ENCODE measurements at places on chromosomes 5 and 9.

DNA sequence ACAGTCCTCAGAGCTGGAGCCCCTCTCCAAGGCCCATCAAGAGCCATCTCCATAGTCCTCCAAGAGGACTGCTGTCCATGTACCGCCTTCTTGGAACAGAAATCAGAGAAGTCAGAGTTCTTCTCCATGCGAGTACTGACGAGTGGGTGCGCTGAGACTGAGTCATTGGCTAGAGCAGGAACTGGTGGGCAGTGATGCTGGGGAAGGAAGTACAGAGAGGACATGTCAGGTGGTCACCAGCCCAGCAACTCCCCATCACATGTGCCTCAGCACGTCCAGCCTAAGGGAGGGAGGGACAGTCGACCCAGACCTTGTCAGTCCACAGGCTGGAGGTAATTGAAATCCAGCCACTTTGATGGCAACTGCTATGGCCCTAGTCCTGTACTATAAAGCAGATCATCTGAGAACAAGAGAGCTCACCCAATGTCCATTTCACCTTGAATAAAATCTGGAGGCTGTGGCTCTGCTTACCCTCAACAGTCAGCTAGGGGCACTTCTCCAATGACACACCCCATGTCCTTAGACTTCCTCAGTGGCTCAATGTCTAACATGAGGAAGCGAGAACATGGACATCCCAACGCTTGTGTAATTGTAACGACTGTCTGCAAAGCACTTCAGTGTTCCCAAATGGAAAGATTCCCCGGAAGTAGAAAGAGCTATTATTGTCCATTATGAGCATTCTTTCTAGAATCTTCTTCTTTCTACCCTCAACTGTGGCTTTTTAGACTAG is 15.0 kb upstream of the FBP1 start:
- no peak for DNase-seq

DNA sequence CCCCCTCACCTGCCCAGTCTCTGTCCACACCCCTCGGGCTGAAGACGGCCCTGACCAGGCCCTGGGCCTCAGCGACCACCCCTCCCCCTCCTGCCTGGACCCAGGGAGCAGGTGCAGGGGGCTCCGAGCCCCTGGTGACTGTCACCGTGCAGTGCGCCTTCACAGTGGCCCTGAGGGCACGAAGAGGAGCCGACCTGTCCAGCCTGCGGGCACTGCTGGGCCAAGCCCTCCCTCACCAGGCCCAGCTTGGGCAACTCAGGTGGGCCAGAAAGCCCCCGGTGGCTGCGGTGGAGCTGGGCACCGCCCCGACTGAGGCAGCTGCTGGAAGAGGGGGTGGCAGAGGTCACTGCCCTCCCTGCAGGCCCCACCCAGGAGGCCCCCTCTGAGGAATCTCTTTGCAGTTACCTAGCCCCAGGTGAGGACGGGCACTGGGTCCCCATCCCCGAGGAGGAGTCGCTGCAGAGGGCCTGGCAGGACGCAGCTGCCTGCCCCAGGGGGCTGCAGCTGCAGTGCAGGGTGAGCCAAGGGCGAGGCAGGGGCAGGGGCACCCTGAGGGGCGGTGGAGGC is 7.7 kb downstream of the ENTPD8 start:
- no peak for DNase-seq

DNA sequence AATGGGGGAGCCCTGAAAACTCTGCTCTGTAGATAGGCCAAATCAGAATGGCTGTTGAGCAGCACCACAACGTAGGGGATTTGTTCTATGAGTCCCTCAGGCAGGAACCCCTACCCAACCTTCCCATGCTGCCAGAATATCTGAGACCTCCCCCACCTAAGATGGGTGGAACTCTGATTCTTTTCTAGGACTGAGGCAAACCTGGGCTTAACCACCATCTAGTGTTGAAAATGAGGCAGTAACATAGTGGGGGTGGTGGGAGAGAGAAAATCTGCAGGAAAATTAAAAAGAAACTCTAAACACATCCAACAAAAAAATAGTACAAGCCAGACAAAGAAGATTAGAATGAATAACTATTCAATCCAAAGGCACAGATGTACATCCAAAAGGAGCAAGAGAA is 228.4 kb downstream of the ATPSCKMT start:
- DNase-seq: no peak

DNA sequence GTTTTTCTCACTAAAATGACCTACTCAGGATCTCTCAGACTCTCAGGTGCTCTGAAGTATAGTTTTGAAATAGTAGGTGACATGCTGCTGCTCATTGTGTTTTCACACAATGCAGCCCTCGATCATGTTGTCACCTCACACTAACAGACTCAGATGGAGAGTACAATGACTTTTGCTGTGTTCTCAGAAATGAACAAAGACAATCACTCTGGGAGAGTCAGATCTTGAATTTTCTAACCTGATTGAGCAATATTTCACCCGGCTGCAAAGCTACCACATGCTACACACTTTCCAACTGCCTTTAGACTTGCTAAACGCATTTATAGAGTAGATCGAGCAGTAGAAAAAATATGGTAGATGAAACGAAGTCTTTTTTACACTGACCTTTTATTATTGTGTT is 113.4 kb downstream of the ST8SIA4 start:
- DNase-seq: no peak

GRCh38 chr5:179873588-179874110 is 15.0 kb upstream of the MRNIP start:
- no peak for DNase-seq

DNA sequence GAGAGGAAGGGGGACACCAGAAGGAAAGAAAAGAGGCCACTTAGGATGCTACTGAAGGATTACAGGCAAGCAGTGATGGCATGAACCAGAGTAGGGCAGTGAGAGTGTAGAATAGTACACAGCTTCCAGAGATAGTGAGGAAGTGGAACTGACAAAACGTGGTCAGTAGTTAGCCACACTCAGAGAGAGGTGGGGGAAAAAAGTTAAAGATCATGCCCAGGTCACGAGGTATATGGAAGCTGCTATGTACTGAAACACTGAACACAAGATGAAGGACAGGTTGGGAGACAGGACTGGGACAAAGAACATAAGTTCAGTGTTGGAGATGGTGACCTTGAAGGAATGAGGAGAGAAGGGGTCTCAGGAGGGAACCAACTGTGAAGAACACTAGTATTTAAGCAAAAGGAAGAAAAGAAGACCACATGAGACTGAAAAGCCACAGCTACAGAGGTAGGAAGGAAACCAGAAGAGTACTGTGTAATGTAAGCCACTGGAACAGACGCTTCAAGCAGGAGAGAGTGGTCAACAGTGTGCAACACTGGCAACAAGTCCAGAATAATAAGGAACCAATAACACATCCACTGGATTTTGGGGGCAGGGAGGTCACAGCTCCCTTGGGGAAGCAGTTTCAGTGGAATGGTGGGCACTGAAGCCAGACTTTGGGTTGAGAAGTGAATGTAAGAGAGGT is 45.5 kb downstream of the ELL2 start:
- DNase-seq: no peak

- no peak for DNase-seq
These were observed 77.3 kb upstream of the ATP10B start for GRCh38 chr5:160929360-160929759.

DNA sequence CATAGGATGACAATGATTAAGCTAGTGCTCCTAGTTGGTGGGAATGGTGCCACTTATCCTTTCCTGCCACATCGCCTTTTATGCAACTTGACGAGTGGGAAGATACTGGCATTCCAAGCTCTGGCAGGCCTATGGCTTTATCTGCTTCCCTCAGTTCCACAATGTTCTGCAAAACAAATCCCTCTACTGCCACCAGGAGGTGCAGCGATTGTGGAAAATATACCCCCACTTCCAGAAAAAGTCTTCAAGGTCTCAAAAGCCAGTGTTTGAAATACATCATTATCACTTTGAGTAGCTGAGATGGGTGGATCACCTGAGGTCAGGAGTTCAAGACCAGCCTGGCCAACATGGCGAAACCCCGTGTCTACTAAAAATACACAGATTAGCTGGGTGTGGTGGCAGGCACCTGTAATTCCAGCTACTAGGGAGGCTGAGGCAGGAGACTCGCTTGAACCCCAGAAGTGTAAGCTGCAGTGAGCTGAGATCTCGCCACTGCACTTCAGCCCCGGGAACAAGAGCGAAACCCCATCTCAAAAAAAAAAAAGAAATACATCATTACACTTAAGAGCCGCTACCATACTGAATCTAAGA is 3.4 kb downstream of the CLINT1 start:
- peak; percentile 54 for DNase-seq

DNA sequence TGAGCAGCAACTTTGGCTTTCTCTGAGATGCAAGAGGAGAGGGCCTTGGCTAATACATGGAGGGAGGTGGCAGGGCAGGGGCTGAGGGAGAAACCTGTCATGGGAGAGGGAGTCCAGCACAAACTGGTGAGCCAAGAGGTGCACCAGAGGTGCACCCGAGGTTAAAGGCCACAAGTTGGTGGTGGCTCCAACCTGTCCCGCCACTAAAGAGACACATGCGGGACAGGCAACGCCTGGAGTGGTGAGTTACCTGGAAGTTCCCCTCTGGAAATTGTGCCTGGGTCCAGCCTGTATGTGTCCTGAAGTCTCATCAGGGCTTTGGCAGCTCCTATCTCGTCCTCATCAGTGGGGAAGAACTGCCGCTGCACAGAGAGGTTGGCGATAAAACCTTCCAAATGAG is 14.0 kb downstream of the P4HA2 start:
- no peak for DNase-seq

DNA sequence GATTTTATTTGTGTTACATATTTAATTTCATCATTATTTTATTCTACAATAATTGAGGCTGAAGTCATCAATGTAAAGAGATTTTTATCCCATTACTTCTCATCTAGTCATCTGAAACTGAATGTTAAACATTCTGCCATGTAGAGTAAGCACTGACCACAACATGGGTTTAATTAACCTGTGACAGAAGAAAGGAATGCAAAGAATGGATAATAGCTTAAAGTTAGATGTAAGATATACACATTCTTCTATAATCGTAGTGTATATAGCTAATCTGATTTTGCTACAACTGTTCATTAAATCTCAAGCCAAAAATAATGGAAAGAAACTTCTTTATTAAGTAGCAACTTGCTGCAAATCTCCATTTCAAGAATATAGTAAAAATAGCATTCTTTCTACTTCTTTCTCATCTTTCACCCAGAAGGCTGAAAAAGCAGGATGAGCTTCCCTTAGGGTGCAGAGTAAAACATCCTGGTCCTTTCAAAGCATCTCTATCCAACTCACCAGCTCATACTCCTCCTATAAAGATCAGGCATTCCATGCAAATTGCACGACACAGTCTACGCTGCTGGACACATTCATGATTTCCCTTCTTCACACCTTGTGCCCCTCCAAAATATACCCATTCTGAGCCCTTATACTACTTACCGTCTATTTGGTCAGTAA is 115.2 kb downstream of the EFNA5 start:
- no peak for DNase-seq
